ENCODE measurements at places on chromosomes 13 and 19. TPM values are rescaled to one million over a fixed set of nuclear protein-coding genes. Genes with fewer than 3 reads are reported as not detected.

PRRG2 gene
- total RNA-seq, result 0.83 TPM

- DNase-seq, result no peak
Observed at GRCh38 chr13:32150239-32150638, 118.7 kb downstream of the FRY start.

- no peak for DNase-seq
Observed at GRCh38 chr19:7544626-7545025, 9.1 kb downstream of the PNPLA6 start.

DACT3 gene
- total RNA-seq, result 18.4 TPM

TMEM221 gene
- total RNA-seq, result 2.1 TPM

- DNase-seq, result no peak
Observed at GRCh38 chr19:22616659-22617058, 17.5 kb upstream of the ZNF492 start.

FFAR2 gene
- total RNA-seq, result 0.69 TPM

GRCh38 chr13:99003851-99004471 is 26.1 kb upstream of the DOCK9 start:
- no peak for DNase-seq

GRCh38 chr19:18291590-18292461 is 10.4 kb upstream of the JUND start:
- DNase-seq, result peak; percentile 89

DNA sequence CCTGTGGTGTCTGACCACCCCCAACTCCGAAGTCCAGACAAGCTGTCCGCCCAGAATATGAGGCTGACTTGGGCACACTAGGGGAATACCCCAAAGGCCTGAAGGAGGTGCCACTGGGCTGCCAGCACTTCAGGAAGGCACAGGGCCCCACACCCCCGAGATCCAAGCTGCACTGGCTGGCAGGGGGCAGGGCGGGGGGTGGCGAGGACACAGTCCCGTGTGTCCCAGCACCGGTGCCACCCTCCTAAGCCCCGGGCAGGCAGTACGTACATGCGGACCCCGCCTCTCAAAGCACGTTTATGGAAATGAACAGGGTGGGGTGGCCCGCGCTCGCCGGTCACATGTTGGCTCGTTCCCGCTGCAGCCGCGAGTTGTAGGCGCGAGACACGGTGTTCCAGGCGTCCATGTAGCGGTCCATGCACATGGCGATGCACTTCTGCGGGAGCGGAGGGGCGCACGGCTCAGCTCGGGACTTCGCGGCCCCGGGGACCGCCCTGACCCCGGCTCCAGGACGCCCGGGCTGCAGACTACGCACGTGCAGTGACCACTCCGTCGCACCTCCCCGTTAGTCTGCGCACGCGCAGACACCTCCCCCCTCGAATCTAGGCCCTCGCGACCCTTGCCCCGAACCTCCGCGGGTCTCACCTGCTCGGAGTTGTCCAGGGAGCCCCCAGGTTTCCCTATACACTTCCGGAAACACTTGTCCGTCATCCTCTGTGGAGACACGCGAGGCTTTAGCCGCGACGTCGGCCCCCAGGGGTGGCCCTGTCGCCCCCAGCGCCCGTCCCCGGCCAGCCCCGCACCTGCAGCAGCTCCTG is 566 bp downstream of the TIMM13 start:
- peak; percentile 64 for DNase-seq

PSG11 gene
- 0.55 TPM for total RNA-seq

DNA sequence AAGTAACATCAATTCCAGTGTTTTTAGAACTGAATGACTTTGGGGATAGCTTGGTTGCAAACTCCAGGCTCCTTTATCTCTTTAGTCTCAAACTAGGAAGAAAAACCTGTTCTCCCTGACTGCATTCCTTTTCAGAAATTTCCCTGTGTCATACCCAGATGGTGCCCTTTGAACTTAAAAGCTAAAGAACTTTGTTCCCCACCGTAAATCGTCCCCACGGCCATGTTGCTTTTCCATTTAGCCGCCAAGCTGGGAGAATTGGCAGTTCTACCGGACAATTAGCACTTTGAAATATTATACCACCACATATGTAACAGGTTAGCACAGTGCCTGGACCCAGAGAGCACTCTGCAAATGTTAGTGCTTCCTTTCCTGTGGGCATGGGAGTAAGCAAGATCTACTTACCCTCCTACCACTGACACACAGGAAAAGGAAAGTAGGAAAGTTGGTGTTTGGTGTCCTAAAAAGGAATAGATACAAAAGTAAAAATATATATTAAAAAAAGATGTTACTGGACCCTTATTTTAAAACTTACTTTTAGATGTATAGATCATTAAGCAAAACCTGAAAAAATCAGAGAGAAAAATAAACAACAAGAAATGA is 191.9 kb upstream of the MIR17HG start:
- DNase-seq, result no peak

- no peak for DNase-seq
Observed at GRCh38 chr13:37701972-37702371, 103.4 kb upstream of the POSTN start.

- no peak for DNase-seq
Observed at GRCh38 chr13:44453881-44454280, 80.3 kb downstream of the SERP2 start.

DNA sequence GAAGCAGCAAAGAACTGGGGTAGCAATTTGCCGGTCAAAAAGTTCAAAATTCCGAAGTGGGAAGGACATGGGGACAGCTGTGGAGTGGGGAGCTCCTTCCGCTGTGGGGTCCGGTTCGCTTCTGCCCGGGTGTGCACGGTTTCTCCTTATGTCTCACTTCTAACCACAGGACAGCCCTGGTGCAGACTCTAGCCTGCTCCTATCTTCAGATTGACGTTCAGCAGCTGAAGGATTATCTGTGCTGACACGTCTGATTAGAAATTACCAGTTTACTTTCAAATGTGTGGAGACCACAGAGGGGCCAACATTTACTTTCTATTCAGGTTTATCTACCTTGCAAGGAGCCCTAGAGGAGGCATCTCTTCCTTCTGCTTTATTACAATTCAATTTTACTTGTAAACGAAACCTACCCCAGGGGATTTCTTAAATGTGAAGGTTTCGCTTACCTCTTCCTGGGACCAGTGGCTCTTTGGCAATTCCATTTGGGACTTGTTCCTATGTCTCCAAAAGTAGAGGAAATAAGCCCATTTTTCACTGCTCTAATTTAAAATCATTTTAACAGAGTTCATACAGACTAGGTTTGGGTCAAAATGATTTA is 27.3 kb downstream of the LHFPL6 start:
- no peak for DNase-seq

DNA sequence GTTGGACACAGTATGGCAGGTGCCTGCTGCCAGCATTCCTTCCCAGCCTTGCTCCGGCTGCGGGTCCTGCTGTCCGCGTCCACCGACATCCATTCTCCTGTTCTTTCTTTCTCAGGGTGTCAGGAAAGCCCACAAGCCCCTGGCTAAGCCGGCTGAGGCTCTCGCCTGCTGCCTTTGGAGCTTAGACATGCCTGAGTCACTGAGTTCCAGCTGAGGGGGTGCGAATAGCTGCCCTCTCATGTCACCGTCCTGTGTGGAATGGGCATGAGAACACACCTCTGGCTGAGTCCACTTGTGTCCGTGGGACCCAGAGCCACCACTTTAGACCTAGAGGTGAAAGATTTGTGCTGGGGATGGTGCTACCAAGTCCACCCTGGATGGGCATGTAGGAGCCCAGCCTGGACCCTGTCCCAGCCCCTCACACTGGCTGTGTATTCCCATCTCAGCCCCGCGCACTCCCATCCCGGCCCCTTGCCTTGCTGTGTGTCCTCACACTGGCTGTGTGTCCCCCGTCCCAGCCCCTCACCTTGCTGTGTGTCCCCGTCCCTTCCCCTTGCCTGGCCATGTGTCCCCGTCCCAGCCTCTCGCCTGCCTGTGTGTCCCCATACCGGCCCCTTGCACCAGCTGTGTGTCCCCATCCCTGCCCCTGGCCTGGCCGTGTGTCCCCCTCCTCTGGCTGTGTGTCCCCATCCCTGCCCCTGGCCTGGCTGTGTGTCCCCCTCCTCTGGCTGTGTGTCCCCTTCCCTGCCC is 24.6 kb upstream of the IRS2 start:
- DNase-seq, result no peak

Measured in spinal cord (tissue), 10 donors.